ENCODE measurements at places on chromosomes 12 and 14. TPM values are rescaled to one million over a fixed set of nuclear protein-coding genes. Genes with fewer than 3 reads are reported as not detected.
A peak's percentile ranks its signal among the peaks of the same experiment; 100 is the strongest.

GRCh38 chr14:51666826-51667225 is 15.1 kb downstream of the FRMD6 start:
- ATAC-seq: no peak

- ATAC-seq: no peak
Measured at GRCh38 chr14:81261176-81261575, 40.4 kb upstream of the GTF2A1 start.

- no peak for ATAC-seq
Measured at GRCh38 chr12:22287776-22288621, 46.5 kb downstream of the ST8SIA1 start.

GRCh38 chr14:60106339-60106738 is 14.6 kb downstream of the PCNX4 start:
- ATAC-seq: no peak

Gene CLEC2A
- not detected for total RNA-seq

Gene ESPL1
- total RNA-seq: 33.8 TPM

DNA sequence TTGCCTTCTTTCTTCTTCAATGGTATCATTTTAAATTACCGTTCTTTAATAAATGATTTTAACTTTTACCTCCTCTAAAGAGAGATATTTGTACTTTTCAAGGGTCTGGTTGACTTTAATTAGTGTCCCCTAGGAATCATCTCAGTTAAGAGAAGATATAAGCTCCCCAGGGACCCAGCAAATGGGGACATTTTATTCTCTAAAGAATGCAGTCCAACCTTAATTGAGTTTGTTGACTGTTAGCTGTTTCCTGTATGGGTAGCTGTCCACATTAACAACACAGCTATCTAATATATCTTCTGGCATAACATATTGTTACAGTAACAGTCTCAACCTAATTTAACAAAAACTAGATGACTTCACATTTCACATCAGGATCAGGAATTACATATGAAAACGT is 241.6 kb upstream of the NPAS3 start:
- ATAC-seq: no peak

- ATAC-seq: no peak
Measured at GRCh38 chr14:98229656-98230366, 1042.2 kb downstream of the BCL11B start.

- ATAC-seq: no peak
Measured at GRCh38 chr14:60944204-60944603, 36.7 kb downstream of the TRMT5 start.

GRCh38 chr14:99785426-99785825 is 7.8 kb upstream of the EML1 start:
- no peak for ATAC-seq

- no peak for ATAC-seq
Measured at GRCh38 chr14:94381149-94382030, 7.0 kb downstream of the SERPINA1 start.

GRCh38 chr14:23413681-23414080 is 5.6 kb upstream of the MYH6 start:
- no peak for ATAC-seq

GRCh38 chr12:46831335-46832129 is 5.7 kb upstream of the SLC38A4 start:
- peak; percentile 44 for ATAC-seq

Gene LPAR5
- 18.9 TPM for total RNA-seq

DNA sequence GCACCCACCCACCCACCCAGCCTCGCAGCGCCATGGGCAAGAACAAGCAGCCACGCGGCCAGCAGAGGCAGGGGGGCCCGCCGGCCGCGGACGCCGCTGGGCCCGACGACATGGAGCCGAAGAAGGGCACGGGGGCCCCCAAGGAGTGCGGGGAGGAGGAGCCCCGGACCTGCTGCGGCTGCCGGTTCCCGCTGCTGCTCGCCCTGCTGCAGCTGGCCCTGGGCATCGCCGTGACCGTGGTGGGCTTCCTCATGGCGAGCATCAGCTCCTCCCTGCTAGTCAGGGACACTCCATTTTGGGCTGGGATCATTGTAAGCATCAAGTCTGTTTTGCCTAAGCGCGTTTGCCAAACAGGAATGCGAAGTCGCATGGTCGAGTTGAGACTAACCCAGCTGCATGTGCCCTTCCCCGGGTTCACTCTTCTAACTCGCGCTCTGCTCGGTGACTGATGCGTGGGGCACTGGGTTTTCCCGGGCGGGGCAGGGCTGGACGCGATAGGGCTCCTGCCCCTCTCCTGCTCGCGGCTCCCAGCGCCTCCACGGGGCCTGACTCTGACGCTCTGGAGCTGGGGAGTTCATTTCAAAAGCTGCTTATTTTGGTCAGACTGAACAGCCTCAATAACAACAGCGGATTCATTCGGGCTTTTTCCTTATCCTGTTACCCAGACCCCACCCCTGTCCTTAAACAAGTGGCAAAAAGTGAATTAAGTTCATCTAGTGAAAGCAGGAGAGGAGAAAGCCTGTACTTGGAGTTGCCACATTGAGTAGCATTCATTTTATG is 458 bp downstream of the SSPN start:
- peak; percentile 69 for ATAC-seq

- ATAC-seq: no peak
Measured at GRCh38 chr14:56160088-56160487, 41.9 kb downstream of the PELI2 start.

Gene VRTN
- total RNA-seq: not detected

- peak; percentile 24 for ATAC-seq
Measured at GRCh38 chr12:6724409-6724797, 557 bp downstream of the COPS7A start.

DNA sequence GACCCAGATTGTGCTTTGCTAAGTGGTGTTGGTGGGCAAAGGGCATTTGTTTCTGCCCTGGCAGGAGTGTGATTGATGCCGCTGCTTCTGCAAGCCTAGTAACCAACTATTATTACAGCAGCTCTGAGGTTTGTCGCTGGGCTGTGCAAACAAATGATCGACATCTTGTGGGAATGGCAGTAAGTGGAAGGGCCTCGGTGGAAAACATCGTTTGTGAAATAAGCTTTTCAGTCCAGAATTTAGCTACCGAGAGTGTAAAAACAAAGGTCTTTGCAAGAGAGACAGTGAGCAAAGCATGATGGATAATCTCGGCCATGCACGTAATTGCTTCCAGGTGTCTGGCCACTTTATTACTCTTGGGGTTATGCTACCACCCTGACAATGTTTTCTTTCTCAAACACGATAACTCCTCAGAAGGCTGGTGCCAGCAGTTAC is 397.7 kb upstream of the PRICKLE1 start:
- no peak for ATAC-seq

DNA sequence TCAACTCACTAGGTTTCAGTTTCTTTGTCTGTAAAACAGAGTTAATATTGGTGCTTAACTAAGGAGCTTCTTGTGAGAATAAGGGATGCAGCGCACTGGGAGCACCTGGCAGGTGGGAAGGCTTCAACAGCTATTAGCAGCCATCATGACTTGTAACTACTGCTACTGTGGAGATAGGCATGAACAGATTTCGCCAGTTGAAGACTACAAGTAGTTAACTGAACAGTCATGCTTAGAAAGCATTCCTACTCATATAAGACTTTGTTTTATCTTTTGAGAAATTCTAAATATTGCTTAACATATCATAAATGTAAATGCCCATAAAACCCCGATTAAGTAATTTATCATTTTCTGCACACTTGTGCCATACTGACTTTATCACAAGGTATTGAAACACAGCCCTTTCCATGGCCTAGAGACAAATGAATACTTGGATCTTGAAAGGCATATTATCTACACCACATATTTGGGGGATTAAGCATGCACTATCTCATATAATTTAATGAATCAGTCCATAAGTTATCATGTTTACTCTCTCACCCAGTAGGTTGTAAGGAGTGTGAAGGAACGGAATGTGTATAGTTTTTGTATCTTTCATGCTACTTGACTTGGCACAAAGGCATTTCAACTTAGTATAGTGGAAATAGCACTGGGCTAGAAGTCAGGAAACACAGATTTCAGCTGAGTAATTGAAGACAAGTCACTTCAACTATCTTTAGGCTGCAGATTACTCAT is 16.1 kb downstream of the NTN4 start:
- no peak for ATAC-seq

DNA sequence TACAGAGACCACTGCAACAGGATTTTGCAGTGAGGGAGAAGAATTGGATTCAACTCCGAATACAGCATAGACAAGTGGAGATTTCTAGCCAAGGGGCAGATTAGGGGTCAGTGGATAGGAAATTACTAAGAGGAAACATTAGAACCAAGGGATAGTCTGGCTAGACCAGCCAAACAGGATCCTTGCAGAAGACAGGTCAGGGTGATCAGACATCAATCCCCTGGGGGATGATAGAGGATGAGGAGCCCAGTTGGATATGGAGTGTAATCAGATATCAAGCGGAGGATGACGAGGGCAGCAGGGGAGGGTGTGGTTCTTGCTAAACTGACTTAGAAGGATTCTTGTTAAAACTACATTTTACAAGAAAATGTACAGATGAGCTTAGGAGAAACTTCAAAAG is 424.4 kb downstream of the DAD1 start:
- no peak for ATAC-seq

Gene CLEC2D
- total RNA-seq: 3.7 TPM

DNA sequence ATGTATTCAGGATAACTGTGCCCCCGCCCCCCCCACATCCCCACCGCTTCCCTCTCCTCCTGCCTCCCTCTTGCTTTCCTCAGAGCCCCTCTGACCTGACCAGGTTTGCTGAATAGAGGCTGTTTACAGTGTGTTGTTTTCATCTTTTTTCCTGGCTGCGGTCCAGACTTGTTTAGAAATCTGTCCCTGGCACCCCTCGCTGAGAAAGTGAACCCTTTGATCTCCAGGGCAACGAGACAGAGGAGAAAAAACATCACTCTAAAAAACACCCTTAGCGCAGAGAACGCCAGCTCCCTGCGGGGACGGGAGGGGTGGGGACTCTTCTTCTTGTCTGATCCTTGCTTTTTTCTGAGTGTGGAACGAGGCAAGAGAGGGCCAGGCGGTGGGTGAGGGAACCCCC is 22.5 kb downstream of the SDS start:
- ATAC-seq: no peak

- no peak for ATAC-seq
Measured at GRCh38 chr12:108583991-108584390, 13.9 kb downstream of the TMEM119 start.

GRCh38 chr12:68620519-68621471 is 10.1 kb downstream of the RAP1B start:
- no peak for ATAC-seq

All from esophagus mucosa (tissue), 1 donor.